ENCODE measurements at places on chromosomes 16 and 17.

DNA sequence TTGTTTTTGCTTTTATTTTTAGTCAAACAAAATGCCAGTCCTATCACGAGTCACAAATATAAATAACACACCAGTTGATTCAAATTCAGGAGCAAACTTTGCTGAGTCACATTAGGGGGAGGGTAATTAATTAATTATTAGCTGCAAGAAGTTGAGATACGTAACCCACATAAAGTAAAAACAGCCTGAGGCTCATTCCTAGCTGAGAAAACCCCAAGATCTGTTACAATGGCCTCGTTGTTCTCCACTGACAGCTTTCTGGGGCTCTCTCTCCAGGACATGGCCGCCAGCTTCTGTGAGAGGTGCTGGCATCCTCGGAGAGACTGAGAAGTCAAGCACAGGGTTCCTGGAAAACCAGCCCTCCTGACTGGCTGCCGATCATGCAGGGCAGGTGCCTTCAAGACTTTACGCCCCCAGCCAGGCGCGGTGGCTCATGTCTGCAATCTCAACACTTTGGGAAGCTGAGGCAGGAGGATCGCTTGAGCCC is 11.1 kb downstream of the RAB40B start:
- peak; percentile 21 for DNase-seq

- DNase-seq = no peak
These were observed 18.7 kb upstream of the MC1R start for GRCh38 chr16:89899879-89900481.

GRCh38 chr16:81121474-81121990 is 25.3 kb upstream of the GCSH start:
- no peak for DNase-seq

DNA sequence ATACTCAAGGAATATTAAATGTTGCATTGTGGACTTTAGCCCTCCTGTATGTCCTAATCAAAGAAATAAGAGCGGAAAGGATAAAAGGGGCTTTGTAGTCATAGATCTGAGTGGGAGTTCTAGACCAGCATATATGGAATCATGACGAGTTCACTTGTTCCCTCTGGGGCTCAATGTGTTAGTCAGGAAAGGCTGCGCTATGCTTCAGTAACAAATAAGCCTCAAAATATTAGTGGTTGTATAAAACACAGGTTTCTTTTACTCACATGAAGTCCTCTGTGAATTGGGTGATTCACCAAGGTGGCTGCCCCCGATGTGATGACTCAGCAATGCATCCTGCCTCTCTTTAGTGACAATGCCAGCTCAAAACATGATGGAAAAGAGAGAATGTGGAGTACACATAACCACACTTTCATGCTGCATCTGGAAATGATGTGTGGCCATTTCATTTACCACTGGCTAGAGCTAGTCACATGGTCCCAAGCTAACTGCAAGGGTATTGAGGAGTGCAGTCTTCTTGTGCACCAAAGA is 63.3 kb upstream of the IRX5 start:
- no peak for DNase-seq

DNA sequence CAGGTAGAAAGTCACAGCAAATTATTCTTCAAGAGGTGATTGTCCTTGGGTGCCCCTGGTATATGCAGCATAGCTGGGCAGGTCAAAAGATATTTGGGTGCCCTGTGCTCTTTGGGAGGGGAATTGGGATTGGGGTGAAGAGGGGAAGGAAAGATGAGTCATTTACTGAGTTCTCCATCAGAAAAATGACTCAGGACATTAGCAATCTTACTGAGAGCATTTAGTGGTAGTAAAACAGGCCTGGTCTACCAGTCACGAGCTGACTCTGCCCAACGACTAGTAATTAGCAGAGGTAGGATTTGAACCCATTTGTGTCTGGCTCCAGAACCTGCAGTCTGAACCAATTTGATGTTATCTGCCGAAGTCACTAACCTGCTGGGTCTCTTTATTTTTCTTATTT is 6.0 kb upstream of the GRIN2A start:
- no peak for DNase-seq

GRCh38 chr17:48587276-48588073 is 2.6 kb downstream of the HOXB3 start:
- no peak for DNase-seq

DNA sequence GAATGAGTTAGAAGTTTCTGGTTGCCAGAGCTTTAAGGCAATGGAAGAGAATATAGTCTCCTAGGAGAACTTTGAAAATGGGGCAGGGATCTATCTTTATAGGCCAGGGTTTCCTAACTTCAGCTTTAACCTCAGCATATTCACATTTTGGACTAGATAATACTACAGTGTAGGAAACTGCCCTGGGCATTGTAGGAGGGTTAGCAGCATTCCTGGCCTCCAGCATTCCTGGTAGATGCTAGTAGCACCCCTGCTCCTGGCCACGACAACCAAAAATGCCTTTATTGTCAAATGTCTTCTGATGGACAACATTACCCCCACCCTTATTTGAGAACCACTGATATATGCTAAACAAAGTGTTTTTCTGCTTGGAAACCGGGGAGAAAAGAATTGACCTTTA is 27.8 kb upstream of the MYO18A start:
- DNase-seq = no peak

DNA sequence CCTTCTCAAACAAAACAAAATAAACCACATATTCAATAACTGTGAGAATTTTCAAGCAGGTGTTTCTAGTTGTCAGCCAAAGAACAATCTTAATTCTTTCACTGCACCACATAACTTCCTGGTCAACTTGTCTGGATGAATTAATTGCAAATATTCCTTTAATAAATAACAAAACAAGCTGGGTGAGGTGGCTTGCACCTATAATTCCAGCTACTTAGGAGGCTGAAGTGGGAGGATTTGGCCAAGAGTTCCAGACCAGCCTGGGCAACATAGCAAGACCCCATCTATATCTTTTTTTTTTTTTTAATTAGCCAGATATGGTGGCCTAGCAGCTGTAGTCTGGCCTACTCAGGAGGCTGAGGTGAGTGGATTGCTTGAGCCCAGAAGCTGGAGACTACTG is 17.0 kb upstream of the PPM1D start:
- DNase-seq = no peak

GRCh38 chr17:41651625-41652460 is 27.5 kb upstream of the KRT17 start:
- no peak for DNase-seq

DNA sequence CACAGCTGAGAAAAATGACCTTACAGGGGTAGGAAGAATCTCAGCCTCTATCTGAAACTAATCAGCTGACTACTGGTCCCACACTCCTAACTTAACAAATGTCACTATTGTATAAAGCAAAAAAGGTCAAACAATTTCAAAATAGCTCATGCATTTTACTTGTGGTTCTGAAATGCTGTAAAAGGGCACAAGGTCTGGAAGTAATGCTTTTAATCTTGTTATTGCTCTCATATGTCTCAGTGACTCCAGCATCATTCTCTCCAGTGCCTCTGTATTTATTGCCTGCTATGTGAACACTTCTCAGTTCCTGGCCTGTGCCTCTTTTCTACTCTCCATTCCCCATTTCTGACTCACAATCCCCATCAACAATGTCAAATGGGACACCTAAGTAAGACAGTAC is 937.7 kb downstream of the CDH11 start:
- peak; percentile 88 for DNase-seq

- peak; percentile 80 for DNase-seq
These were observed 17.0 kb downstream of the CAVIN1 start for GRCh38 chr17:42405963-42406495.

GRCh38 chr16:72902206-72902605 is 145.7 kb downstream of the ZFHX3 start:
- DNase-seq = no peak

GRCh38 chr16:47311738-47312505 is 148.9 kb downstream of the ITFG1 start:
- DNase-seq = no peak

GRCh38 chr17:1227917-1228780 is 42.1 kb upstream of the BHLHA9 start:
- DNase-seq = no peak

DNA sequence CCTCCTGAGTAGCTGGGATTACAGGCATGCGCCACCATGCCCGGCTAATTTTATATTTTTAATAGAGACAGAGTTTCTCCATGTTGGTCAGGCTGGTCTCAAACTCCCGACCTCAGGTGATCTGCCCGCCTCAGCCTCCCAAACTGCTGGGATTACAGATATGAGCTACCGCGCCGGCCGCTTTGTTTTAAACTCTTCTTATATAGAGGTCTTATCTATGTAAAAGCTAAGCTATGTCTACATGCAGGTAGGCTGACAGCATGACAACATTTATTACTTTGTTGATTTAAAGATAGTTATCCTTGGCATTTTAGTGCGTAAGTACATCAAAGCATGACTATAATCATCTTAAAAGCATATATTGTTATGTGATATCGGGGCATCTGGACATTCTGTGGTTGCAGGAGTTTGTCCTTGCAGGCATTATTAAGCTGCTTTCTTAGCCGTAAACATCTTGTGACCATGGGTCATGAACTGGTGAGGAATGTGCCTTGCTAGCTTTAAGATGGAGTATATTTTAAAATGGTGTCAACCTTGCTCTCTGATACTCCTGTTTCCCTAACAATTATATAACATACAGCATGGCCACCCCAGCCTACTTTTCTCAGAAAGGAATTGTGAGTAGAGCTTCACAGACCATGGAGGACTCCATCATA is 45.8 kb upstream of the TAOK1 start:
- peak; percentile 10 for DNase-seq

GRCh38 chr17:73532421-73532901 is 111.8 kb downstream of the SDK2 start:
- DNase-seq = no peak

DNA sequence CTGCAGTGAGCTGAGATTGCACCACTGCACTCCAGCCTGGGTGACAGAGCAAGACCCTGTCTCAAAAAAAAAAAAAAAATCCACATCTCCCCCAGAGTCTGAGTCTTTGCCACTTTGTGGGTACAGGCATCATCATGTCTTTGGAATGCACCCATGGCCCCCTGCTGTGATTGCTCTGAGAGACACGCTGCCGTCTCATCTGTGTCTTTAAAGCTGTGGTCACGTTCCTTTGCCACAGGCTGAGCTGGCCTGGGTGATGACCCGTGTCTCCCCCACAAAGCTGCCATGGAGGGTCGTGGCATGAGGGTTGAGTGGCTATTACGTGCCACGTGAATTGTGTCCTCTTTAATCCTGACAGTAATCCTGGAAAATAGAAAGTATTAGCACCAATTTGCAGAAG is 20.2 kb downstream of the CRISPLD2 start:
- DNase-seq = no peak

GRCh38 chr17:39018267-39019134 is 51.3 kb upstream of the FBXO47 start:
- no peak for DNase-seq

- DNase-seq = no peak
These were observed 525 bp downstream of the CD2BP2 start for GRCh38 chr16:30354423-30355143.

DNA sequence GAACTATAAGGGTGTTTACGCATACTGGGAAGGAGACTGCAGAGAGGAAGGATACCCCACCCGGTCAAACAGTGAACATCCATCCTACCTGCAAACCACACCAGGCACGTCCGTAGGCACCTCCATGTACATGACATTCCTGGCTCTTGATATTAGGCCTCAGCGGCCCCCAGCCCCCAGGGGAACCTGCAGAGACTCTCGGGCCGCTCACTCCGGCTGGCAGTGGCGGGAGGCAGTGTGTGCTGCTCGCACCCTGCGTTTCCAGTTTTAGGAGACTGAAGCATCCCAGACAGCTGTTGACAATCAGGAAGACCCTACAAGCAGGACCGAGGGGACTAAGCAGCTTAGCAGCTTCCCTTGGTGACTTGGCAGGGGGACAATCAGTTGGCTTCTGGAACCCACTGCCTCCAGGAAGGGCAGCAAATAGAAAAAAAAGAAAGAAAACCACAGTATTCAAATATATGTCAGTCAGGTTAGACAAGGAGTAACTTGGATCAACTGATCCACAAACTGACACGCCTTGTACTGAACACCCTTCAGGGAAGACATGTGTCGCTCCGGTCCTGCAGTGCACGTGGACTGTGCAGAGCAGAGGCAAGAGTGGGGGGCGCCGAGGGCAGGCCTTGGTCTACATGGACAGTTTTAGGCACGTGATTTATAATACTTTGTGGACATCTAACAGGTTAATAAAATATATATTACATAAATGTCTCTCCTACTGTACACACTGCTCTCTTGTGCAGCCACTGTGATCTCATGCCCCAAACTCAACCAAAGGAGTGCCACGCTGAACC is 29.9 kb upstream of the CLEC18B start:
- DNase-seq = no peak

- peak; percentile 94 for DNase-seq
These were observed 593 bp upstream of the HEXIM1 start for GRCh38 chr17:45147581-45148182.

DNA sequence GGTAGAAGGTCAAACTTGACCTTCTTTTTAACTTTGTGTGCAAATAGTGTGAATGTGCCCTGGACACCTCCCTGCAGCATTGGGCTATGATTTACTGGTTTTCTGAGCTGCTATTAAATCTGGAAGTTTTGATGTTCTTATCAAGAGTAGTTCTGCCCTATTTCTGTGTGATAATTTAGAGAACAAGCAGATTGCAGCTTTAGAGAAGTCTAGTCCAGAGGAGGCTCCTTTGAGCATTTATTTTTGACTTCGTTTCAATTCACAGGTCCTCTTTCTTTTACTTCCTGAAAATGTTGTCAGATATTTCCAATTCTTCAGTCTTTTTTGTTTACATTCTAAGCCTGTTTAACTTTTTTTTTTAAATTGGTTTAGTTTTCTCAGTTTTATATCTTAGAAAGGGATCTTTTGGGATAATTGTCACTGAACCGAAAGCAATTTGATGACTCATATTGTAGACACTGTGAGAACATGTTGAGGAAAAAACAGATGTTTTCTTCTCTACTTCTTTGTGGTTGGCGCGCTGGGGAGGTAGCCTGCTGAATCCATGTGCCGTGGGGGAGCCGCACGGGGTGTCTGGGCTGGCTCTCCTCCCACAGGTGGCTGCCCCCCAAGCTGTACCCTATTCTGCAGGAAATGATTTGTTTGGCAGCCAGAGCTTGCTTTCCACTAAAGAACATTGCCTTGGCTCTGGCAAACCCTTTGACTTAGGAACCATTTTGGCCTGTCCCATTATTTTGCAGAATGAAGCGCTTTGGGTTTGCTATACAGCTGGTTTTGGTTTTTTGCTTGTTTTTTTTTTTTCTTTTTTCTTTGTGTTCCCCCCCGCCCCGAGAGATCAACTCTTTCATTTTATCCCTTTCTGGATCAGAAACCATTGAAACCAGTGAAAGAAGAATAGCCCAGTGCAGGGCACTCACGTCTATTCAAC is 53.4 kb downstream of the MFSD11 start:
- peak; percentile 44 for DNase-seq

Data from SK-MEL-5 (cell line).